ENCODE measurements at places on chromosomes 7 and 10.

GRCh38 chr7:1678081-1678543 lies 8.0 kb downstream of the ELFN1 start:
- no peak for DNase-seq

DNA sequence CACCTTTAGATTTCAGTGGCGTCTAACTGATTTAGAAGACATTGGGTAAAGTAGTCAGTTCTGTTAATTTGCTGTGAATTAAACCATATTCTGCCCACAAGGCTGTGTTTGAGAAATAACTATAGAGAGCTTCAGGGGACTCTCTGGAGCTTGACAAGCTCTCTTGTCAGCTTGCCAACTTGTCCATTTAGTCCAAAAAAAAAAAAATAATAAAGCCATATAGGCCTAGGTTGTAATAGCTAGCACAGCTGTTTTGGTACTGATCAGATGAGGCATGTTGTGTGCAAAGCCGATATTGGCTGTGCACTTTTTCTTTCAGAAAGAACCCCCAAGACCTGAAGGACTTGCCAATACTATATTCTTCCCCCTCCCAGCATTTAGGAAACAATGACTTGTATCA lies 20.2 kb upstream of the ZNF282 start:
- DNase-seq: no peak

DNA sequence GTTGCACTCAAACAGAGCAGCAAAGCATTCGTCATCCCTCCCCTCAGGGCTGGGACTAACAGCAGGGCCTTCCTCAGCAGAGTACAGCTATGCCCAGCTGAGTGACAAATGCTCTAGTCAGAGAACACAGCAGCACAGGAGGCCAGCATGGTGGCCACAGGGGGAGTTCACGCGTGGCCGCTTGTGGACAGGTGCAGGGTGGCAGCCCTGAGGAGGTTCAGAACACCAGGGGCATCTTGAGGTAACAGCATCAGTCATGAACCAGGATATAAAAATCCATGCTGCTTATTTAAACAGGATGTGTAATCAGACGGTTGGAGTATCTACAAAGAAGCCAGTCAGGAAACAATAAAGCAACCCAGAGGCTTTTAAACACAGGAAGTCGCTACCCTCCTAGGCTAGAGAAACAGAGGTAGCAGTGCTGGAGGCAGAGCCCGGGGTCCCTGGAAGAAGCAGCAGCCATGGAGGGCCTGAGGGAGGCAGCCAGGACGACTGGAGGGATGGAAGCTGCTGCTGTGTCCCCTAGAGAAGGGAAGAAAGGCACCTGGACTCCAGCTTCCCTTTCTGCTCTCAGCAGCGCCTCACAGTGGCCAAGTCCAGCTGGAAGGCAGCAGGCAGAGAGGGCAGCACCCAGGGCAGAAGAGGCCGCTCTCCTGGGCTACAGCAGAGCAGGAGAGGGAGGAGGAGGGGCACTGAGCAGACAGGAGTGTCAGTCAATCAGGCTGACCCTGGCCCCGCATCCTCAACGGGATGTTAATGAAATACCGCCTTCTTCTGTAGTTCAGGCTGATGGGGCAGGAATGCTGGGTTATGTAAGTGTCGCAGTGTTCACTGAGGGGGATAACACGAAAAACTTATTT lies 70.8 kb upstream of the UCN3 start:
- peak; percentile 71 for DNase-seq

DNA sequence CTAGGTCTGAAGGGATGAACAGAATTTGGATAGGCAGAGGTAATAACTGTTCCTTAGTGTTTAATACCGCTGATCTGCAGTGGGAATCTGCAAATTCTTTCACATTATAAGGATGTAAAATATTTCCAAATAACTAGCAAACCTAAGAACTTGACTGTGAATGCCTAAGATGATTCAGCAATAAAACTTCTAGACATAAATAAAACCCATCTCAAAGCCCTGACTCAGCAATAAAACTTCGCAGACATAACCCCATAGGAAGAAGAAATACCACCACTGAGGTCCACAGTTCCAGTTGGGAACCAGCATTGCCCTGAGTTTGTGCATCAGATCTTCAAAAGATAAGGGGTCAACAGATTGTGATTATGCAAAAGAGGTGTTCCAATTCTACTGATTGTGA lies 354.2 kb downstream of the GFRA1 start:
- no peak for DNase-seq

DNA sequence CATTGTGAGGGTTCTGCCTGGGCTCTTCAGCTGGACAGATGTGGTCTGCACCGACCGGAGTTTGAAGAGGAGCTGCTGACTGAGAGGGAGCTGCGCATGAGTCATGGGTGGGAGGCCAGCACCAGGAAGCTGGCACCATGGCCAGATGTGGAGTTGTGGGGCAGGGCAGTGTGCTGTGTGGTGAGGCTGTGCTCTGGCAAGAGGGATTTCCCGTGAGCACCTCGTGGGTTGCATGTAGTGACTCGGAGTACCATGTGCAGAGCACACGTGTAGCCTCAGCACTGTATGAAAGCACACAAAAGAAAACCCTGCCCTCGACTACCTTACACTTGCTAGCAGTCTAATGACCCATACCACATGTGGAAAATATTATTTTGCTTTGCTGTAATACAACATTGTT lies 103.4 kb downstream of the WNT2 start:
- no peak for DNase-seq
